ENCODE measurements at places on chromosomes 1 and 21. TPM values are rescaled to one million over a fixed set of nuclear protein-coding genes. Genes with fewer than 3 reads are reported as not detected.

- H3K4me1 ChIP-seq, result peaks cover 6% of the 10 kb centered on the region
- no peaks in the 10 kb centered on the region for H3K27me3 ChIP-seq
- peak; percentile 44 for DNase-seq
- H3K27ac ChIP-seq, result no peak overlapping the region
- no peak overlapping the region for H3K4me3 ChIP-seq
- H3K36me3 ChIP-seq, result no peaks in the 10 kb centered on the region
These were observed 56.3 kb downstream of the DDR2 start for GRCh38 chr1:162688521-162688920.

- peak; percentile 41 for DNase-seq
- peaks cover 32% of the 10 kb centered on the region for H3K4me1 ChIP-seq
- peak overlapping the region; percentile 56 for H3K4me3 ChIP-seq
- peaks cover 24% of the 10 kb centered on the region for H3K27me3 ChIP-seq
- H3K27ac ChIP-seq, result peak overlapping the region; percentile 74
These were observed 62.2 kb downstream of the ELK4 start for GRCh38 chr1:205569411-205570172.

DNA sequence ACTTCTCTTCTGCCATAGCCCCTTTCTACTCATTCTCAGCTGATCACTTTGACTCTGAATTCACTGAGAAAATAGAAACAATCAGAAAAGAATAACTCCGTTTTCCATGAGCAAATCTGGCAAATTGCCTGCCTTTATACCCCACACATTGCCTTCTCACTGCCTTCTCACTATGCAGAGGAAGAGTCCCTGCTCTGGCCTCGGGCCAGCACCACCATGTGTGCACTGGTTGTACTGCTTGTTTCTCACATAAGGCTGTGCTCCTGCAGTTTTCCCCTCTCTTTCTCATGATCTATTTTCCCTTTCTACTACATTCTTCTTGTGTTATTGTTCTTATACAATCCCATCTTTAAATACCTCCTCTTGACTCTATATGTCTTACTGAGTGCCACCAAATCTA lies 2.3 kb upstream of the HMGCS2 start:
- peaks cover 61% of the 10 kb centered on the region for H3K4me1 ChIP-seq
- H3K27me3 ChIP-seq, result no peaks in the 10 kb centered on the region
- no peak overlapping the region for H3K27ac ChIP-seq
- no peak overlapping the region for H3K4me3 ChIP-seq

DNA sequence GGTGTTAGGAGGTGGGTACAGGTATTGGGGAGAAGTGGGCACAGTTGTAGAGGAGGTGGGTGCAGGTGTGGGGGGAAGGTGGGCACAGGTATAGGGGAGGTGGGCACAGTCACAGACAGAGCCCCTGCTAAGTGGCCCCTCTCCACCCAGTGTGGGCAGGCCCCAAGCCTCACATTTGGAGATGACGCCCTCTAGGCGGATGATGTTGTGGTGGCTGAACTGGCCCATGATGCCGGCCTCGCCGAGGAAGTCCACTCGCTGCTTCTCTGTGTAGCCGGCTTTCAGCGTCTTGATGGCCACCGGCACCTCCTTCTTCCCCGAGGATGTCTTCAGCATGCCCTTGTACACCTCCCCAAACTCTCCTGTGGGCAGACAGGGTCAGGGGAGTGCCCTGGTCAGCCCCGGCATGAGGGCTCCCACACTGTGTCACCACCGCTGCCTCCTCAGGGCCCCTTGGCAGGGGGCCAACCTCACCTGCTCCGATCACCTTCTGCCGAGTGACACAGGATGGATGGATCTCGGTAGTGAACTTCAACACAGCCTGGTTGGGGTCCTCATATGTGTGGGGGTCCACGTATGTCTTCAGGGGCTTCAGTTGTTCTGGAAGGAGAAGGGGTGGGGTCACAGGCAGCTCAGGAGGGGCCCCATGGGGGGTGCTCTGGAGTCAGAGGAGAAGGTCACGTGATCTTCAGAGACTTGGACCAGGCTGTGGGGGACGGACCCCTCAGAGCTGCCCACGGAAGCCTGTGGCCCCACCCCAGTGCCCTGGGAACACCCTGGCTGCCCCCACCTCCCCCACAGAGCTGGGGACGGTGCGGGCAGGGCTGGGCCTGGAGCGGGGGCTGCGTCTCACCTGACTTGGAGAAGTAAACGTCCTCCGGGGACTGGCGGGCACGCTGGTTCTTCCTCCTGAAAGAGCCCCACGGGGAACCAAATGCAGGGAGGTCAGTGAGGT lies 22.6 kb downstream of the EPHA2 start:
- no peak overlapping the region for H3K4me3 ChIP-seq
- H3K27me3 ChIP-seq, result no peaks in the 10 kb centered on the region
- peaks cover 83% of the 10 kb centered on the region for H3K36me3 ChIP-seq
- no peak overlapping the region for H3K27ac ChIP-seq

Gene AMY1C
- not detected for total RNA-seq

Gene S100A7
- not detected for total RNA-seq

- no peak overlapping the region for H3K4me3 ChIP-seq
- H3K27ac ChIP-seq, result no peak overlapping the region
- DNase-seq, result no peak
- H3K36me3 ChIP-seq, result no peaks in the 10 kb centered on the region
- H3K4me1 ChIP-seq, result peaks cover 6% of the 10 kb centered on the region
These were observed 36.0 kb downstream of the KRTAP10-1 start for GRCh38 chr21:44503901-44504399.

Gene CNKSR1
- total RNA-seq, result 45.8 TPM

Gene GNG12
- 189 TPM for total RNA-seq

Gene PRKCZ
- total RNA-seq, result 11.4 TPM

DNA sequence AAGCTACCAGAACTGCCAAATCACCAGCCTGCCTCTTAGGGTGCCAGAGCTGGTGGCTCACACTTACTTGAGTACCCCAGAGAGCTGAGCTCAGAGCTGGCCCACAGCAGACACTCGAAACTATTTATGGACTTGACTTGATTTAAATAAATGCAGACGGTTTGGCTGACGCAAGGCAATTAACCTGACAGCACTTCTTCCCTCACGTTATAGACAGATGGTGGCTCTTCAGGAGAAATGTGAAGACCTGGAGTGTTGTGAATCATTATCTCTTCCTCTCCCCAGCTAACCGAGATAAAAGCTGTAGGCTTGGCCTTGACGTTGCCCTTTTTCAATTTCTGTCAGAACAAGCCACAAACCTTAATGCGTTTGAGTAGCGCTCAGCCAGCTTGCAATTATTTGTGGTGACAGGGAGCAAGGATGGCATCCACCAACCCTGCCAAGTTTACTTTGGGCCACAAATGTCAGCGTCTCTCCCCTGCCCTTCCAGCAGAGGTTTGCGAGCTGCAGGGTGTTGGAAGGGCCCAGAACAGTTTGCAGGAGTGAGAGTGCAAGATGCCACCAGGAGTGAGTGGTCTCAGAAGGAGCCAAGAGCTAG lies 34.0 kb upstream of the BCAR3 start:
- peaks cover 12% of the 10 kb centered on the region for H3K4me1 ChIP-seq
- no peaks in the 10 kb centered on the region for H3K27me3 ChIP-seq
- no peak overlapping the region for H3K27ac ChIP-seq
- DNase-seq, result no peak
- no peaks in the 10 kb centered on the region for H3K36me3 ChIP-seq

Gene AVPR1B
- 1.3 TPM for total RNA-seq

GRCh38 chr1:209815490-209815889 lies 9.5 kb upstream of the IRF6 start:
- H3K36me3 ChIP-seq, result no peaks in the 10 kb centered on the region
- no peak for DNase-seq
- H3K27me3 ChIP-seq, result peaks cover 3% of the 10 kb centered on the region
- H3K27ac ChIP-seq, result no peak overlapping the region
- H3K4me3 ChIP-seq, result no peak overlapping the region

DNA sequence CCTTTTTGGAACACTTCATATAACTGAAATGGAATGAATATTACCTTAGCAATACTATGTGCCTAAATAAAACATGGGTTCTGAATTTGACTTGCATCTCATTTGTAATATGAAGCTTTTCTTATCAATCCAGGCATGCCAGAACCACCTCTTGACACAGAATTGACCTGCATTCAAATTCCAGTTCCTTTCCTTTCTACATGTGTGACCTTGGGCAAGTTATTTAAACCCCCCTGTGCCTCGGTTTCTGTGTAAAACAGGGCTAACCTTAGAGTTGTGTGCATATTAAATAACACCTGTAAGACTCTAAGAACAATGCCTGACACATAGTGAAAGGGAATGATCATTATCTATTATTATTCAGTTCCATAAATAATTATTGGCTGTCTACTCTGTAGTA lies 2.0 kb upstream of the NOS1AP start:
- H3K4me3 ChIP-seq, result no peak overlapping the region
- peaks cover 43% of the 10 kb centered on the region for H3K4me1 ChIP-seq
- no peak for DNase-seq
- no peaks in the 10 kb centered on the region for H3K27me3 ChIP-seq
- H3K27ac ChIP-seq, result no peak overlapping the region

GRCh38 chr1:88917321-88918025 lies 26.1 kb upstream of the GTF2B start:
- no peak overlapping the region for H3K4me3 ChIP-seq
- H3K27ac ChIP-seq, result no peak overlapping the region
- no peak for DNase-seq
- H3K27me3 ChIP-seq, result no peaks in the 10 kb centered on the region

DNA sequence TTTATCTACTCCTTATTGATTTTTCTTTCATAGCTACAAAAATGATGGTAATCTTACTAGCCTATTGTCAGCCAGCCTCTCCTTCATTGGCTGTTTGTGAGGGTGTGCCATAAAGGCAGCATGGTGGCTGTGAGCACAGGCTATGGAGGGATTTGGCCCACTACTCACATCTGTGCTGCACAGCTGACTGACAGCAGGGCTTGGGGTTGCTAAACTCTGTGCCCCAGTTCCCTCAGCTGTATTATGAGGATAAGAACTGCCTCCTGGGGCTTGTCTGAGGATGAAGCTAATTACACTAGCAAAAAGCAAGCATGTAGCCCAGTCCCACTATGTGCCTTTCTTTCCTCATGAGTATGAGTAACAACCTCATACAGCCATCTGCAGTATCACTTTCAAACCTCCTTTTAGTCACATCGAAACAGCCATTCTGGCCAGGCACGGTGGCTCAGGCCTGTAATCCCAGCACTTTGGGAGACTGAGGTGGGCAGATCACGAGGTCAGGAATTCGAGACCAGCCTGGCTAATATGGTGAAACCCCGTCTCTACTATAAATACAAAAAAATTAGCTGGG lies 66.2 kb downstream of the COQ8A start:
- H3K4me1 ChIP-seq, result no peaks in the 10 kb centered on the region
- H3K27ac ChIP-seq, result no peak overlapping the region
- H3K36me3 ChIP-seq, result peaks cover 39% of the 10 kb centered on the region
- H3K27me3 ChIP-seq, result no peaks in the 10 kb centered on the region
- H3K4me3 ChIP-seq, result no peak overlapping the region
- DNase-seq, result no peak

GRCh38 chr21:38740090-38740489 lies 65.6 kb upstream of the ETS2 start:
- H3K27me3 ChIP-seq, result no peaks in the 10 kb centered on the region
- no peaks in the 10 kb centered on the region for H3K36me3 ChIP-seq
- peak; percentile 52 for DNase-seq
- H3K27ac ChIP-seq, result no peak overlapping the region
- H3K4me1 ChIP-seq, result no peaks in the 10 kb centered on the region

Gene AXDND1
- total RNA-seq, result not detected

GRCh38 chr1:201085902-201086735 lies 26.1 kb downstream of the CACNA1S start:
- H3K27ac ChIP-seq, result no peak overlapping the region

GRCh38 chr1:203088441-203088840 lies 2.6 kb upstream of the MYOG start:
- no peak for DNase-seq
- peaks cover 4% of the 10 kb centered on the region for H3K27me3 ChIP-seq
- no peaks in the 10 kb centered on the region for H3K4me1 ChIP-seq
- H3K36me3 ChIP-seq, result no peaks in the 10 kb centered on the region
